ENCODE measurements at places on chromosomes 2 and 18. TPM values are rescaled to one million over a fixed set of nuclear protein-coding genes. Genes with fewer than 3 reads are reported as not detected.

- no peak for DNase-seq
These were observed 116.9 kb downstream of the RND3 start for GRCh38 chr2:150370561-150370960.

DNA sequence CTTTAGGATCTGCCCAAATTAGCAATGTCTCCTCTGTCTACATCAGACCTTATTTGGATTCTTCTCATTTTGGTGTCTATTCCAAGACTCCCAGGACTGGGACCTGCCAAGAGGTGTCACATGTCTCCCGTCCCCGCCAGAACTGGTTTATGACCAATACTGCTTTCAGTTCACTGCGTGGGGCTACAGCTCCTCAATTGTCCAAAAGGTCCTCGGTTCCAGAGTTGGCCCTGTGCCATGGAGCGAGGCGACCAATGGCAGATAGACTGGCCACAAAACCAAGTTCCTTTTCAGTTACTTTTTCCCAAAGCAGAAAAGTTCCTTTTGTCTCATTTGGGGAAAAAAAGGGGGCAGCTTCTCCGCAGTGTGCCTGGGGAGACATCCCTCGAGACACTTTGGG is 144.1 kb upstream of the ZNF236 start:
- no peak for DNase-seq

GRCh38 chr2:163734881-163735684 is 725 bp downstream of the FIGN start:
- no peak for DNase-seq

- DNase-seq, result no peak
These were observed 40.7 kb downstream of the VIT start for GRCh38 chr2:36737131-36737750.

- no peak for DNase-seq
These were observed 162.7 kb downstream of the ARL4C start for GRCh38 chr2:234334151-234334550.

DNA sequence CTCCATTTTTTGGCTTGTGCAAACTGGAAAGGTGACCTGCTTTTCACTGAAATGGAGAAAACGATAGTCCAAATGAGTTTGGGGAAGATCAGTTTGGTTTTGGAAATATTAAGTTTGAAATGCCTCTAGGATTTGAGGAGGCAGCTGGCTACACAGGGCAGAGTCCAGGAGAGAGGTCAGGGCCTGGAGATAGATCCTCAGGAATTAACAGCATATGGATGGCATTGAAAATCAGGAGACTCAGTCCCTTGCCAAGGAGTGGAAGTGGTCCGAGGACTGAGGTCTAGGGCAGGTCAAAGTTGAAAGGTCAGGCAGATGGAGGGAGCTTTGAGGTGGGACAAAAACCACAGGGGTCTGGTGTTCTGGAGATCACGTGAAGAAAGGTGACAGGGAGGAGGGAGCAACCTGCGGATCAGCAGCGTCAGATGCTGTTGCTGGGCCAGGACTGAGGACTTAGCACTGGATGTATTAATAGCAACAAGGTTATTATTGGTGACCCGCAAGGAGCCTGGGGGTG is 83.7 kb downstream of the EIF2AK3 start:
- DNase-seq, result no peak

DNA sequence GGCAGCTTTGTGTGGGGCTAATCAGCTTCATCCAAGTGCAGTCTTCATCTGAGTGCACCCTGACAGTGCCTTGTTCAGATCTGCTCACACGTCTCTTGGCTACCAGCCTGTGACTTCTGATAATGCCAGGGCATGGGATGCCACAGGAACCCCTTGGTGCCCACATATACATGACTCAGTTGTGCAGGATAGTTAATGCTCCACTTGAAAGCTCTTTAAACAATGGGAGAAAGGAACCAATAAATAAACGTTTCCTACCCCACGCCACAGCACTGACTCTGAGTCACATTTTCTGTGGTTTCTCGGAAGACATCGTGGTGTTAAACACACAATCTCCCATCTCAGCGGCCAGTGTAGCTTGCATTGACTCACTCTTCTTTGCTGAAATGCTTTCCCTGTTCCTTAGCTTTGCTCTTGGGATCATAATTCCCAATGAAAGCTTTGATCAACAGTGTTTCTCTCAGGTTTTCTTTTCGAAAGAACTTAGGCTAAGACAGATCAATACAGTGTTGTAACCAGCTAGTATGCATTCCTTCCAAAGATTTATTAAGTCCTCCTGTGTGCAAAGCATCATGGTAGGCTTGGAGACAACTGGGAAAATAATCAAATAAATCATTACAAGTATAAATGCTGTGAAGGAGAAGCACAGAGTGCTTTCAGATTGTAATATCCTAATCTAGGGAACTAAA is 142.0 kb downstream of the COPS8 start:
- no peak for DNase-seq

GRCh38 chr2:144140891-144141290 is 379.0 kb downstream of the ZEB2 start:
- no peak for DNase-seq

- no peak for DNase-seq
These were observed 11.6 kb downstream of the TRPM8 start for GRCh38 chr2:233928594-233929351.

- no peak for DNase-seq
These were observed 358.7 kb upstream of the TNP1 start for GRCh38 chr2:217218269-217219163.

DNA sequence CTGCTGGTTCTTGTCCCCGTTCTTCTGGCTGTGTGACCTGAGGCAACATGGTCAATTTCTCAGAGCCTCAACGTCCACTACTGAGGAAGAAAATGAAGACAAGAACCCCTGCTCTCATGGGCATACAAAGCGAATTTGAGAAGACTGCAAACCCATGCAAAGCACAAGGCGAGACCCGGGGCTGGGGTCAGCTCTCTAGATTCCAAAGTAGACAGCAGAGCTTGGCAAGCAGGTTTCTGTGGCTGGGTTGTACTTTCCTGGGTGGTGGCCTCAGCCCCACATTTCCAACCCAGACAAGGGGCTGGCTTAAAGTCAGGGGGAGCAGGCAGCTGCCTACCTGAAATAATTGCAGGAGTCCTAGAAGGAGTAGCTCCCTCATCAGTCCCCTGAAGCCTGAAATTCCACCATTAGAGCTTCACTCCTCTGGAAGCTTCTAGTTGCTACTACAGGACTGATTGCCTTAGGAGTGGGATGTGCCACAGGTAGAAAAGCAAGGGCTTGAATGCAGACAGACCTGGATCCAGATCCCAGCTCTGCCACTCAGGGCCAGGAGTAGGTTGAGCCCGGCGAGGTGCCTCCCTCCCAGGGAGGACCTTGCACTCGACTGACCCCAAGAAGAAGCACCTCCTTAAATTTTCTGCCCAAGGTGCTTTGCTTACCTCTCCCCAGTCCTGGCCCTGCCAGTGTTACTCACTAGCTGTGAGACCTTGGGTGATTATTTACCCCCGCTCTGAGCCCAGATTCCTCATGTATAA is 127.6 kb downstream of the CLIP4 start:
- DNase-seq, result no peak

GRCh38 chr2:69100220-69100723 is 87.3 kb downstream of the ANTXR1 start:
- no peak for DNase-seq

DNA sequence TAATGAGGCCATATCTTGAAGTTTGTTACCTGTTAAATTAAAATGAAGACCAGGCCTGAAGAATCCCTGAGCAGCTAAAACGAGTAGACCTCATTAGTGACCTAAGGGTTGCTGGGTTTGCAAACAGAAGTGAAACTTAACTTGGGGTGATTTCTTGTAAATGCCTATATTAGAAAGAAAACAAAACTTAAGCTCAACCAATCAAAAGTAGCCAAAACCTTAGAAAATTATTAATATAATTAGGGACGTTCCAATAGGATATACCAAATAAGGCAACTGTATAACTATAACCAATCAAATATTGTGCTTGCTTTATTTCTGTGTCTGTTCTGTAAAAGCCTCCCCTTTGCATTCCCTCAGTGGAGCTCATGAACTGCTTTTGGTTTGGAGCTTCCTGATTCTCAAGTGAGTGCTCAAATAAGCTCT is 137.9 kb upstream of the VRK2 start:
- DNase-seq, result no peak

GRCh38 chr2:195368249-195369217 is 288.5 kb upstream of the SLC39A10 start:
- DNase-seq, result no peak

Gene AKAIN1
- total RNA-seq, result not detected

Gene GPN1
- total RNA-seq, result 76.6 TPM

Gene SKA1
- 3.3 TPM for total RNA-seq

Gene FBXO15
- 0.71 TPM for total RNA-seq

Gene REG1B
- total RNA-seq, result 1.7 TPM

Gene CYP26B1
- total RNA-seq, result not detected

Gene CACNB4
- 0.26 TPM for total RNA-seq

Gene ALPI
- total RNA-seq, result not detected

Data from activated T-cell treated with anti-CD3 and anti-CD28 coated beads, Interleukin-2, amount 50 U/mL, for 4 hours (primary cell).